ENCODE measurements at places on chromosomes 2 and 18.

- DNase-seq = peak; percentile 52
Observed at GRCh38 chr2:62287899-62288880, 92.3 kb downstream of the B3GNT2 start.

DNA sequence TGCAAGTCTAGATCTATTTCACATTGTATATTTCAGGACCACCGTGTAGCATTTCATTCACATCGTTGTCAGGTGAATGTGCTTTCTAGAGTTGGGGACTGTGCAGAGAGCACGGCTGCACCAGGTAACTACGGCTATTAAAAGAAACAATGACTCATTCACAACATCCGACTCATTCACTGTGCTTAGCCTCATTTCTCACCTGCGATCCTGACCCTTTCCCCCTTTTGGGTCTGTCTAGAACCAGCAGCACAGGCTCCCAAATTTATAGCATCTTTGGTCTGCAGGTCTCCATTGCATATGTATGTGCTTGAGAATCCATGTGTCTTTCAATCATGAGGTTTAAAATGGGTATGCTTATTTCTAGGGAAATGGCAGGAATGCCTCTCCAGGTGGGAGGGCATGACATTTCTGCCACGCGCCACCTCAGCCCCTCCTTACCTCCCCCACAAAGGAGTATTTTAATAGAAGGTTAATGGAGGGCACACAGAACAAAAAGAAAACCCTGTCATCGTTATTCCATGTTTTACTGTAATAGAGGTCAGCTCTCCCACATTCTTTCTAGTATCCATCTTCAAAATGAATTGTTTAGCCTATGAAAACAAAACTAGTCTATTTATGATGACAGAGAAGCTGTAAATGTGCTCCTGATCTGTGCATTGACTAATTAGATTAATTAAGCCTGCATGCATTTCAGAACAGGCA, 246.7 kb upstream of the EPHA4 start:
- DNase-seq = no peak

GRCh38 chr2:45922577-45922988, 271.1 kb downstream of the PRKCE start:
- DNase-seq = no peak

DNA sequence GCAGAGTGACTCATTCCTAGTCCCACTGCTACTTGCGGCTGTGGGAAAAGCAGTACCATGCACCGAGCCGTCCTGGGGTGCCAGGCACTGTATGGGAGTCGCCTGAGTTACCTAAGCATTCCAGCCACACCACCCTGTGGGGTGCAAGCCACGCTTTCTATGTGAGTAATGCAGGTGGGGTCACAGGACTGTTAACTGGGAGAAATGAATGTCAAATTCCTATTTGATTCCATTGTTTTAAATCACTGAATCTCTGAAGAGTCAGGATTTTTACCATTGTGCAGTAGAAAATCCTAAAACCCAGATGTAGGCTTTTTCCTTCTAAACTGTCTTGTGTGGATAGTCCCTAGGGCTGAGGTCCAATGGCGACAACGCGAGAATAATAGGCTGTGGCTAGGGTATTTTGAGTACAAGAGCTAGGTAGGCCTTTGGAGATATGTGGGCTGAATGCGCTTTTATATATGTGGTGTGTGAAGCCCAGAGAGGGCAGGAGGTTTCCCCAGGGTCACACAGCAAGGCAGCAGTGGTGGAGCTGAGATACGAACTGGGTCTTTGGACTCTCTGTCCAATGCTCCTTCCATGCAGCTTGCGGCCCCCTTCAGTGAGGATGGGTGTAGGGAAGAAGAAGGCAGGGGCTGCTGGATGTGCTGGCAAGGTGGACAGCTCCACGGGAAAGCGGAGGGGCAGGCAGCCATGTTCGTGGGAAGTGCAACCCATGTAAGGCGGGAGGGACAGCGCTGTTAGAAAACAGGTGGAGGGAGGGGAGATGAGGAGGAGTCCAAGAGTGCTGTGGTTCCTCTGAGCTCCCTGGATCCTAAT, 83.2 kb downstream of the DDX1 start:
- no peak for DNase-seq

GRCh38 chr2:151851761-151852160, 23.5 kb upstream of the ARL5A start:
- no peak for DNase-seq

- no peak for DNase-seq
Observed at GRCh38 chr2:100673691-100674485, 111.1 kb downstream of the PDCL3 start.

DNA sequence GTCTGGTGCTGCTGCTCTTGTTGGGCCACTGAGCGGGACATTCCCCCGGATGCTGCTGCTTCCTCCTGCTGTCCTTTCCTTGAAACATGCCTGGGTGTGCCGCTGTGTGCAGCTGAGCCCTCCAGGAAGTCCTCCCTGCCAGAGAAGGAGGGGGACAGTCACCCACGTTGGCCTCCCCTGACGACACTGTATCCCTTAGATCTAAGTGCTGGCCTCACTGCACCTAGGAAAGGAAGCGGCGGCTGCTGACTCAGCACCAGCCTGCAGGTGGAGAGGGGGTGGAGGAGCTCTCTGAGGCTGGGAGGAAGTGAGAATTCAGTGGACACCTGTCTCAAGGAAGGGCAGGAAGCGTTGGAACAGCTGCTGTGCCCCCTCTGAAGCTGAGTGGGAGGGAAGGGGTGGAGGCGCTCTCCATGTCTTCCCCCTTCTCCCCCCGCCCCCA, 239.8 kb downstream of the HAUS1 start:
- peak; percentile 66 for DNase-seq

GRCh38 chr2:98936353-98937351, 627 bp upstream of the CRACDL start:
- peak; percentile 3 for DNase-seq

- DNase-seq = no peak
Observed at GRCh38 chr2:119265693-119266066, 42.0 kb downstream of the STEAP3 start.
